Midbrain (tissue), 1 donor: ENCODE measurements at places on chromosomes 1 and 21.

- no peak for DNase-seq
Measured at GRCh38 chr1:238177351-238177750, 286.6 kb upstream of the ZP4 start.

DNA sequence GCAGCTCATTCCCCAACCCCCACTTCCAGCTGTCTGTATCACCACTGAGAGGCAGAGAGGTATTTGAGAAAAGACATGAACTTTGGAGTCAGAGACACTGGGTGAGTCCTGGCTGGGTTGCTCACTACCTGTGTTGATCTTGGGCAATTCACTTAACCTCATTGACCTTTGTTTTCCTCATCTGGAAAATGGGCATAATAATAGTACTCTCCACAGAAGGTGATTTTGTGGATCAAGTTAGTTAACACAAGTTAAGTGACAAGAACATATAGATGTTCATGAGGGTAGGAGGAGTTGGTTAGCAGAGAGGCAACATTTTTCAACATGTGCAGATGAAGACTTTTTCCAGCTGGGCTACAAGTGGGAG, 17.1 kb upstream of the ETV3L start:
- no peak for DNase-seq

DNA sequence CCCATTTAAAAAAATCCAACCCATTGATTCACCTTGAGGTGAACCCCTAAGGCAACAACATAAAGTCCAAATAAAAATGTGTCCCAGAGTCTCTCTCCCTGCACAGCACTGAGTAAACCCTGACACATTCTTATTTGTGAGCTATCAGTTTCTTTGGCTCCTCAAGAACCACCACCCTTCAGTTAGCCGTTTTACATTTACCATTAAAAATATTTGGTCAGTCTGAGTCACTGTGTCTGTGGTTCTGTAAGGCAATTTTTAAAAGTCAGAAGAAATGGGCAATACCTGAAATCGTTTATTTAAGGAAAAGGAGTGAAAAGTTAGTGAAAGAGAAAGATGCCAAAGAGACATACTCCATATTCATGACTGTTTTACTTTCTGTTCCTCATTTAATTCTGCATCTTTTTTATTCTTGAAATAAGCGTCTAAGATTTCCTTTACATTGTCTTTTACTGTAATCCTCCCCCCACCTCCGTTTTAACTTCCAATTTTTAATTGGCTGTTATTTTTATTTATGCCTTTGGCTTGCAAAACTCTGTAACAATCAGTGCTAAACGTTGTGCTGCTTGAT, 91.7 kb upstream of the IVNS1ABP start:
- no peak for DNase-seq

GRCh38 chr1:160260406-160261382, 1.7 kb downstream of the DCAF8 start:
- DNase-seq, result no peak

GRCh38 chr1:1290238-1290731, 10.0 kb downstream of the SCNN1D start:
- DNase-seq, result no peak

DNA sequence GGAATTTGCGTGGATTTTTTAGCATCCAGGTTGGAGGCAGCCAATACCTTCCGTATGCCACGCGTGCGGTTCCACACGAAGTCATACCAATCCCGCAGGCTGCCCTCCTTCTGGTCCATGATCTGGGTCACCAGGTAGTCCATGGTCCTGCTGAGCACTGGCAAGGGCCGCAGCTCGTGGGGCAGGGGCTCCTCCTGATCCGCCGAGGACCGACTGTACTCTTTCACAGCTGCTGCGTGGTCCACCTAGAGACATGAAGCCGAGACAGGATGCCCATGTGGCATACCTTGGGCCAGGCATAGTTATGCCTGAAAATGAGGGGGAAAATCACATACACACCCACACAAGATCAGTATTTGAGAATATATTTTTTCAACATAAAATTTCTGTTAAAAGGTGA, 12.1 kb downstream of the MCM3AP start:
- no peak for DNase-seq

DNA sequence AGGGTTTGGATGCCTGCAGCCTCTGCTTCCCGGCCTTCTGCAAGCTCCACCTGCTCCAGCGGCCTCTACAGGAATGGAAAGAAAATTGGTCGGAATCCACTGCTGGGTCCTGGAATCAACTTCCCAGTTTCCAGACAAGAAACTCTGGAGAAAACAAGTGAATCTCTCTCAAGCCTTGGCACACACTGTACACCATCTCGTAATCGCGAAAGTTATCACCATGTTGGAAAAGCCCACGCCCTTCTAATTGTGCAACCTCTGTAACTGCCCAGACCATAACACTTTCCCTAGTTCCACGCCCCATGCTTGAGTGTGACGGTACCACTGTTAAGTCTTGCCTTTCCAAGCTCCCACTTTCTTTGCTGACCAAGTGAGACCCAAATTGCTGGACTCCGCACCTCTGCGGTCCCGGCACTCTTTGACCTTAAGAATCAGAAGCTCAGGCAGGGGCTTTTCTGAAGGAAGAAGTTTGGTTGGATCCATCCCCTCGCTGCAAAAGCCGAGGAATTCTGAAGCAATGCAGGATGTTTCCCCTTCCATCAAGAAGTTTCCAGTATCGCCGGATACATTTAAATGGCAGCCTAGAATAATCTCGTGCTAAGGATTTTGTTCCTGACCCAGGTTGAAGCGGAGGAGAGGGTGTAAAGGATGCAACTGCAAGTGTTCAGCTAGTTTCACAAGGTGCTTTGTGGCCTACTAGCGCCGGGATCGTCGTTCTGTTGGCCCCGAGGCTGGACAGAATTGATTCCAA, 6.2 kb downstream of the NR5A2 start:
- DNase-seq, result no peak

DNA sequence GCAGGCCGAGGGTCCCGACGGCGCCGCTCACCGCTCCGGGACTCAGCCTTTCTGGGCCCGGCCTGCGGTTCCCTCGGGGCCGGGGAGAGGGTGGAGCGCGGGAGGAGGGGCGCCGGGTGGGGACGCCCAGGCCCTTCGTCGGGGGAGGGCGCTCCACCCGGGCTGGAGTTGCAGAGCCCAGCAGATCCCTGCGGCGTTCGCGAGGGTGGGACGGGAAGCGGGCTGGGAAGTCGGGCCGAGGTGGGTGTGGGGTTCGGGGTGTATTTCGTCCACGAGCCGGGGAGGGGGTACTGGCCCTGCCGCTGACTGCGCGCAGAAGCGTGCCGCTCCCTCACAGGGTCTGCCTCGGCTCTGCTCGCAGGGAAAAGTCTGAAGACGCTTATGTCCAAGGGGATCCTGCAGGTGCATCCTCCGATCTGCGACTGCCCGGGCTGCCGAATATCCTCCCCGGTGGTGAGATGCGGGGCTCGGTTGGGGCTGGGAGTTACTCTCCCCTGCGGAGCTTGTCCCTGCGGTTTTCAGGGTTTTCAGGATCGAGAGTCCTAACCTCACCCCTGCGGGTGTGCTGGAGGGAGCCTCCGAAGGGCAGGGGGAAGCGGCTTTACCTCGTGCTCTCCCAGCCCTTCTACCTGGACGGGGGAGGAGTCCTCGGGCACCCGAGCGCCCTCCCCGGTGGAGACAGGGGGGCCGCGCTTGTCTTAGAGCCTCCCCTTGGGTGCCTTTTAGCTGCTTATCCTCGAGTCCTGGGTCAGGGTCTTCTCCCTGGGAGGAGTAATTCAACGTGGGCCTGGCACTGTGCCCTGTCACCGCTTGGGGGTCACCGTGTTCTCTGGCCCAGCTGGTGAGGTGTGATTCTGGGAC, 2.1 kb downstream of the SAMD11 start:
- no peak for DNase-seq

DNA sequence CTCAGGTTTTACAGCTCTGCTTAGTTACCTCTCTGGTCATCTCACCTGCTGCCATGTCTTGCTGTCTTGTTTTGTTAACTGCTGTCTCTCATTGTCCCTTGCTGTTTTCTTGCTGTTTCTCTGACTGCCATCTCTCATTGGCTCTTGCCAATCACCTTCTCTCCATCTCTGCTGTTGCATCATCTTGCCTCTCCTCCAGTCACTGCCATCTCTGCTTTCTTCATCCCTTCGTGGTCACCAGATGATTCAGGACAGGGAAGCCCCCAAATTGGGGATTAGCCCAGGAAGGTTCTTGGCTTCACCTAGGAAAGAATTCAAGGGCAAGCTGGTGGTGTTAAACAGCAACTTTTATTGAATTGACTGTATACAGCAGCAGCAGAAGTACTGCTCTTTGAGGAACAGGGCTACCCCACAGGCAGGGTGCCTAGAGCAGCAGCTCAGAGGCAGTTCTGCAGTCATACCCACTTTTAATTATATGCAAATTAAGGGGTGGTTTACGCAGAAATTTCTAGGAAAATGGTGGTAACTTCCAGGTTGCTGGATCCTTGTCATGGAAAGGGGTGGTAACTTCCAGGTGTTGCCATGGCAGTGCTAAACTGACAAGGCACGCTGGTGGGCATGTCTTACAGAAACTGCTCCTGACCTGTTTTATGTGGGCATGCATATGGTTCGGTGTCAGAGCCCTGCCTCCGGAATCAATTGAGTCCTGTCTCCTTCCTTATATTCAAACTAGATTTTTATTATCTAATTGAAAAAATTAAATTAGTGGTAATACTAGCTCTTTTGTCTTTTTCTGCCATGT, 33.4 kb downstream of the SUCO start:
- no peak for DNase-seq

GRCh38 chr1:27605796-27606707, 2.1 kb upstream of the AHDC1 start:
- DNase-seq, result peak; percentile 67

DNA sequence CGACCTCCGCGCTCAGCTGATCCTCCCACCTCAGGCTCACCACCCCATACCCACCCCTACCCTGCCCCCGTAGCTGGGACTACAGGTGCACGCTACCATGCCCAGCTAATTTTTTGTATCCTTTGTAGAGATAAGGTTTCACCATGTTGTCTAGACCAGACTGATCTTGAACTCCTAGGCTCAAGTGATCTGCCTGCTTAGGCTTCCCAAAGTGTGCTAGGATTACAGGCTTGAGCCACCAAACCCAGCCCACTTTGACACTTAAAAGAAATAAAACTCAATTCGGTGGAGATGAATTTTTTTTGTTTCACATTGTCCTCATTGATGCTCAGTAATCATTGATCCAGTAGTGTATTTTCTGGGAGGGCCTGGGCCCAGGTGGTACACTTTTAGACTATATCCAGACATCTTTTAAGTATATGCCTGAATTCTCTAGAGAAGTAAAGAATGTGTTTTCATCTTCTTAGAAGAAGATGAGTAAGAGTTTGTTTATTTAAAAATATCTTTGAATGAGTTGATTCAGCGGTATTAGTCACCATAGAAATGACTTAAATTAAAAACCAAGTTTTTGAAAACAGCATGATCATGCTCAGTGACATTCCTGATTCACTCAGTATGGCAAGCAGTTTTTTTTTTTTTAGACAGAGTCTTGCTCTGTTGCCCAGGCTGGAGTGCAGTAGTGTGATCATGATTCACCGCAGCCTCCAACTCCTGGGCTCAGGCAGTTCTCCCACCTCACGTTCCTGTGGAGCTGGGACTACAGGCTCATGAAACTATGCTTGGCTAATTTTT, 57.8 kb downstream of the EPB41 start:
- no peak for DNase-seq

- DNase-seq, result peak; percentile 87
Measured at GRCh38 chr1:228464487-228464983, 22.6 kb upstream of the RNF187 start.

- DNase-seq, result no peak
Measured at GRCh38 chr1:21237446-21238088, 52.7 kb downstream of the ECE1 start.

GRCh38 chr1:229409616-229410369, 24.1 kb downstream of the ACTA1 start:
- DNase-seq, result no peak

GRCh38 chr1:6134741-6135510, 45.2 kb downstream of the CHD5 start:
- no peak for DNase-seq

GRCh38 chr1:43227143-43227764, 42.5 kb upstream of the TMEM125 start:
- DNase-seq, result peak; percentile 83

- no peak for DNase-seq
Measured at GRCh38 chr1:210800301-210800700, 333.6 kb downstream of the KCNH1 start.

DNA sequence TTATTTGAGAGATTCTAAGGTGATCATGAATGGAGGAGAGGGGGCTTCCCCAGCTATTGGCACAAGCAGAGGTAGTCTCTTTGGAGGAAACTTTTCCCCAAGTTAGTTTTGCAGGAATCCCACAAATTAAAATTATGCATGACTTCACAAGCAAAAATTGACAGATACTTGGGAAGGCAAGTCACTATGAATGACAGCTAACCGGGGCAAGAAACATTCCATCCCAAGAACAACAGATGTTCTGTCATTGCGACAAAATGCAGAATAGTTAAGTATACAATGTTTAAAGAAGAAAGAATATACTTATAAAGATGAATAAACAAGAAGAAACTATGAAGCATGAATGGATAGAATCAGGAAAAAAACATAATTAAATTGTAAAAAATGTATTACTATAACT, 27.1 kb upstream of the SIM2 start:
- DNase-seq, result no peak

- DNase-seq, result no peak
Measured at GRCh38 chr1:20071416-20071815, 1.4 kb downstream of the PLA2G5 start.

- DNase-seq, result no peak
Measured at GRCh38 chr1:17711941-17712340, 43.2 kb upstream of the ACTL8 start.

DNA sequence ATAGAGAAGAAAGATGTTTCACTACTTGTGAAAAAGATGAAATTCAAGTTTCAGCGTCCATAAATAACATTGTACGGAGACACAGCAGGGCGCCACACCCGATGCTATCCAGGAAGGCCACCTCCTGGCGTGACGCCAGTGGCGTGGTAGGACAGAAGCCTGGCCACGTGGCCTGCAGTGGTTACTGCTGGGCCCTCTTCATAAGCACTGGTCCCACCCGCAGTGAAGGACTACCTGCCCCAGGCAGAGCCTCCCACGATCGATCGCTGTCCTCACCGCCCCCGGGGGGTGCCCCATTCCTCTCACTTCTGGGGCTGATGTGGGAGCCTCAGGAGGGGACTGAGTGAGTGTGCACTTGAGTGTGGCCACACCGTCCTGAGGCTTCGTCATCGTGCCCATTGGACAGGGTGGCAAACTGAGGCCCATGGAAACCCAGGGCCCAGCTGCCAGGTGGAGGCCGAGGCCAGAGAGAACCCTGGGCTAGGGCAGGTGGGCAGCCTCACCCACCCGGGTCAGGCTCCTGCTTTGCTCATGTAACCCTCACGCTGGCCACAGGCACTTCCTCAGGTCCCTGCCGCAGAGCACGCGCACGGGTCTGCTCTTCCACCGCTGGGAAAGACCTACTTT, 11.7 kb upstream of the HES5 start:
- no peak for DNase-seq

- no peak for DNase-seq
Measured at GRCh38 chr1:111649227-111649626, 29.6 kb downstream of the RAP1A start.

DNA sequence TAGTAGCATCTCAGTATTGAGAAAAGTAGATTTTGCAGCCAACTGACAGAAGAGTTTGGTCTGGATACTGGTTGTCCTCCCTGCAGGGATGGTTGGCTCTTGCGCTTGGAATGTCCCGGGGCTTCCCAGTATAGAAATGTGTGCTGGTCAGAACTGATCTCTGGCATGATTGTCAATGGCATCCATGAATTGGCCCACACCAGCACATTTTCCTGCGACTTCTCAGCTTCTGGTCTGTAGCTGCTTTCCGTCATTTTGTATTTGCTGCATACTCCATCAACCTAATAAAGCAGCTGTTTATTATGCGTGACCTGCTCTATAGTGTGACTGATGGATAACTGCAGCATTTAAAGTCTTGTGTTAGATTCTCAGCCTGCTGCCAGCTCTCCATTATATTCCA, 203.7 kb downstream of the S1PR1 start:
- no peak for DNase-seq

GRCh38 chr1:145988773-145989172, 7.6 kb downstream of the TXNIP start:
- DNase-seq, result no peak
